ENCODE measurements at places on chromosomes 4 and X. TPM values are rescaled to one million over a fixed set of nuclear protein-coding genes. Genes with fewer than 3 reads are reported as not detected.

Gene GPM6B
- 0.65 TPM for total RNA-seq

Gene TCP11X1
- total RNA-seq, result not detected

Gene DCHS2
- total RNA-seq, result not detected

Gene RGN
- total RNA-seq, result 6.2 TPM

GRCh38 chr4:114019969-114020358 is 40.5 kb upstream of the ARSJ start:
- H3K27me3 ChIP-seq, result no peaks in the 10 kb centered on the region
- no peak for DNase-seq
- H3K4me3 ChIP-seq, result peak overlapping the region; percentile 14
- peaks cover 16% of the 10 kb centered on the region for H3K4me1 ChIP-seq
- no peak overlapping the region for H3K27ac ChIP-seq
- H3K36me3 ChIP-seq, result no peaks in the 10 kb centered on the region

DNA sequence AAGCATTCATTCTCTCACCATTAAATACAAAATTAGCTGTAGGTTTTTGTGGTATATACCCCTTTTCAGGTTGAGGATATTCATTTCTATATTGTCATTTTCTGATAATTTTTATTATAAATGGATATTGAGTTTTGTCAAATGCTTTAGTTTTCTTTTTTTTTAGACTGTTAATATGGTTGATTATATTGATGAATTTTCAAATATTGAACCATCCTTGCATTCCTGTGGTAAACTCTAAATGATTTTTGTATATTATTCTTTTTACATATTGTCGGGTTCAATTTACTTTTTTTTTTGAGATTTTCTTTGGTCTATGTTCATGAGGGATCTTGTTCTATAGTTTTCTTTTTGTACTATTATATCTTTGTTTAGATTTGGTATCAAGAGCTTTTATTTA is 165.1 kb downstream of the GPAT3 start:
- DNase-seq, result peak; percentile 19
- no peak overlapping the region for H3K4me3 ChIP-seq
- H3K4me1 ChIP-seq, result no peaks in the 10 kb centered on the region

DNA sequence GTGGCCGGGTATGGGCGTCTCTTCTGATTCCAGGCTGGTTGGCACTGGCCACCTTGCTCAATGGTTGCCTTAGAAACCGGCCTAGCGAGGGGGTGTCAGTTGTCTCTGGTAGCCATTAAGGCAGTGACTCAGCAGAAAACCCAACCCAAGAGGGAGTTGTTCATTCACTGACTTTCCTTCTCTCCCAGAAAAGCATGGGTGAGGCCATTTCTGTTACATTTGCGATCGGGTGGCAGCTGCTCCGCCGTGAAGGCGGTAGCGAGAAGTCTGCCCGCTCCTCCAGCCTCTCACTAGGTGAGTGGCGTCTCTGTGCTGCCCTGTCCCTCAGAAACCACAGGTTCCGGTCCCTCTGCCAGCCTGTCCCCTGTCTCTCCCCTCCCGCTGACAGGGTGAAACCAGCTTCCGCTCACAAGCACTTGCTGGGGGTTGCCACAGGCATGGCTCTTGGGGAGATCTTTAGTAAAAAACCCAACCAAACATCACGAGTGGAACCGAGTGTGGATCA is 17.4 kb downstream of the IRAK1 start:
- H3K4me3 ChIP-seq, result peak overlapping the region; percentile 37
- peak; percentile 92 for DNase-seq
- peaks cover 10% of the 10 kb centered on the region for H3K4me1 ChIP-seq
- H3K36me3 ChIP-seq, result no peaks in the 10 kb centered on the region

DNA sequence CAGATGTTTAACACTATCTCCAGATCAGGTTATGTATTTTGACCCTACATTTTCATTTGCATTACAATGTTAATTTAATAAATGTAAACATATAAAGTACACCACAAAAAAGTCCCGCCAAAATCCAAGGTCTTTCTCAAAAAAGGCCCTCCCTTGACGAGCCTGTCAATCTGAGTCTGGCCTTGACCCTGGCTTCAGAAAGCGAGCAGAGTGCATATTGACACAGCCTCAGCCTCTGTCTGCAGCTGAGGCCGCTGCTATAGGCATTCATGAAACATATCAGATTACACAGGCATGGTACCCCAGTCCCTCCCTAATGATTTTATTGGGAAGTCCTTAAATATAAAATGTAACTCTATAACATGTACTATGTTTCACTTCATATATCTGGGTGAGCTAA is 6.2 kb downstream of the MBNL3 start:
- H3K27me3 ChIP-seq, result no peaks in the 10 kb centered on the region
- H3K27ac ChIP-seq, result no peak overlapping the region
- peaks cover 11% of the 10 kb centered on the region for H3K4me1 ChIP-seq
- no peaks in the 10 kb centered on the region for H3K36me3 ChIP-seq
- H3K4me3 ChIP-seq, result no peak overlapping the region

GRCh38 chr4:183959319-183960045 is 54.4 kb downstream of the STOX2 start:
- H3K4me3 ChIP-seq, result no peak overlapping the region
- no peaks in the 10 kb centered on the region for H3K36me3 ChIP-seq
- H3K27me3 ChIP-seq, result no peaks in the 10 kb centered on the region
- no peak overlapping the region for H3K27ac ChIP-seq
- DNase-seq, result no peak

GRCh38 chr4:181821039-181822004 is 421.9 kb upstream of the TENM3 start:
- no peaks in the 10 kb centered on the region for H3K36me3 ChIP-seq
- H3K4me1 ChIP-seq, result no peaks in the 10 kb centered on the region
- H3K4me3 ChIP-seq, result no peak overlapping the region
- no peaks in the 10 kb centered on the region for H3K27me3 ChIP-seq
- H3K27ac ChIP-seq, result no peak overlapping the region

DNA sequence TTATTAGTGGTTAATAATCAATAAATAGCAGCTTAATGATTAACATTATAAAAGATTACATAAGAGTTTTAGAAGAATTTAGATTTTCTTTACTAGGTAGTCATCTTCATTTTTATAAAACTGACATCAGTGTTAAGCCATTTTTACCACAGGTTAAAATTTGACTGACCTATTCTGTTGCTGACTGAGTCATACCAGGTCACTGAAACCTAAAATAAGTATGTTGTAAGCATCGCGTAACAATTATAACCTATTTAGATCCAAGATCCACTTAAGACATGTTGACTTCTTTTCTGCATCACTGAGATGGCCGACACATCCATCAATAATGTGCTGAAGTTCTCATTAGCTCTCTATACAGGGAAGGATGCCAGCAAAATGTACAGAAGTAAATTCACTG is 36.7 kb downstream of the ARX start:
- no peaks in the 10 kb centered on the region for H3K36me3 ChIP-seq
- H3K27ac ChIP-seq, result no peak overlapping the region
- DNase-seq, result no peak
- no peaks in the 10 kb centered on the region for H3K27me3 ChIP-seq
- H3K4me3 ChIP-seq, result no peak overlapping the region

GRCh38 chrX:15233416-15234015 is 36.4 kb downstream of the ASB9 start:
- no peak overlapping the region for H3K27ac ChIP-seq
- no peaks in the 10 kb centered on the region for H3K27me3 ChIP-seq
- peak; percentile 45 for DNase-seq
- H3K4me1 ChIP-seq, result no peaks in the 10 kb centered on the region

GRCh38 chr4:168960716-168961115 is 49.3 kb downstream of the CBR4 start:
- no peaks in the 10 kb centered on the region for H3K27me3 ChIP-seq
- no peaks in the 10 kb centered on the region for H3K36me3 ChIP-seq
- no peak overlapping the region for H3K4me3 ChIP-seq
- no peak for DNase-seq

Measured in GM23248 (cell line).